Fibroblast of skin of right biceps (primary cell): ENCODE measurements at places on chromosomes 5 and 9.
A peak's percentile ranks its signal among the peaks of the same experiment; 100 is the strongest.

GRCh38 chr9:28293369-28294090, 720.2 kb upstream of the C9orf72 start:
- DNase-seq, result no peak

DNA sequence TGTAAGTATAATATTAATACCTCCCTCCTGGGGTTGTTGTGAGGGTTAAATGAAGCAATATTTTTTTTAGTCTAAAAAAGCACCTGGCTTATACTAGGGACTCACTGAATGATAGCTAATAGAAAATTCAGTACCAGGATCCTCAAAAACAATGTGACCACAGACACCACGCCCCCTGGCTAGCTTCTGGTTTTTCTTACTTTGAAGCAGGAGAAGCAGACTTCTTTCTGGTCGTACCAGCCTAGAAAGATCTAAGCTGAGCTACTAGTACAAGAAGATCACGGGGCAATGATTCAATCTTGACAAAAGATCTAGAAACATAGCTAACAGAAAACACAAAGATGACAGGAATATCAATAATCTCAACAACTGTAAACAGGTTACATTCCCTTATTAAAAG, 218.5 kb upstream of the SLC30A5 start:
- DNase-seq, result no peak

GRCh38 chr5:103475629-103476240, 86.9 kb downstream of the NUDT12 start:
- DNase-seq, result peak; percentile 55

- DNase-seq, result no peak
Measured at GRCh38 chr9:86941197-86941596, 6.1 kb downstream of the GAS1 start.

GRCh38 chr5:7852542-7852941, 1.6 kb upstream of the CFAP90 start:
- peak; percentile 14 for DNase-seq

GRCh38 chr5:68306361-68307014, 90.9 kb downstream of the PIK3R1 start:
- DNase-seq, result no peak

GRCh38 chr5:125870256-125870655, 553.0 kb upstream of the GRAMD2B start:
- peak; percentile 76 for DNase-seq

DNA sequence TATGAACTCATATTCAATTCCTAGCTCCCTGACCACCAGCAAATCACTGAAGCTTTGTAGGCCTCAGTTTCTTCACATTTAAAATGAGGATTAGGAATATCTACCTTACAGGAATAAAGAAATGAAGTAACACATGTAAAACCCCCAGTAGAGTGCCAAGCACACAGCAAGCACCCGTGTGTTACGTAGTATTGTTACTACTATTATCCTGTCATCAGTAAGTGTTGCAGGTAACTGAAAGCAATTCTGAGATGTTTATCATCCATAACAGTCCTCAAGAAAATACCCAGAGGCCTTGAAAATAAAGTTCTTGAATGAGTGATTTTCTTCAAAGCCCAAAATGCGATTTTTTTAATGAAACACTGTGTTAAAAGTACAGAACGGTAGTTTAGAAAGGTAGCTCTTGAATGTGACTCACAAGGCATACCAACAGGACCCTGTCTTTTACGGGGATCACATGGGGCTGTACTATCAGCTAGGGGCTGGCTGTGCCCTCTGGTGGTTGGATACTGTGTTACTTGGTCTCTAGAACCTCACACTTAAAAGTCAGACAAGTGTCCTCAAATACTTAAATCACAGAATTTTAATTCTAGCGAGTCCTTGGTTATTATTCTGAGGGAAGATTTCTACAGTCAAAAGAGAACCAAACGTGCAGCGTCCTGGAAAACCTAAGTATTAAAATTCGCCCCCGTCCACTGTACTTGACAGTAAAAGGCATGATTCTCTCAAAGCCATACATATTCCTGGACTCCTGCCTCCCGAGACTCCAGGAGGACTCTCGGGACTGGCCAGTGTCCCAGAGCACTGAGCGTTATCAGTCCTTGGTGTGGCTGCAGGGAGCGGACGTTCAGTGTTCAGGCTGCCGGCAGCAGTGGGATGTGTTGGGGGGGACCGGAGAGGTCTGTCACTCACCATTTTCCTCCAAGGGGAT, 725 bp downstream of the NDUFB6 start:
- DNase-seq, result peak; percentile 73

DNA sequence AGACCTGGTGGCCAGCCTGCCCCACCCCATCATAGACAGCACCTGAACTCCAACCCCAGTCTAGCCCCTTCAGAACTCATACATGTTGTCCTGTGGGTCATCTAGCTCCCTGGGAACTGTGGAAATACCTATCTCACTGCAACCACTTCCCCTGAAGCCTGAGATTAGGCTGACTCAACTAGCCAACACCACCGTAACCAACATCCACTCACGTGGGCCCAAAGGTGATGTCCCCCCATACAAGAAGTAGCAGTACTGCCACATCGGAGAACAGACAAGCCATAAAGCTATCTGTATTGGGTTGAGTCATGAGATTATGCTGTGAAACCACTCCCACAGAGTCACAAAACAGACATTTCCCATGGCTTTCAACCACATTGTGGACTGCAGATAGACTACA, 46.6 kb downstream of the OSMR start:
- DNase-seq, result no peak

DNA sequence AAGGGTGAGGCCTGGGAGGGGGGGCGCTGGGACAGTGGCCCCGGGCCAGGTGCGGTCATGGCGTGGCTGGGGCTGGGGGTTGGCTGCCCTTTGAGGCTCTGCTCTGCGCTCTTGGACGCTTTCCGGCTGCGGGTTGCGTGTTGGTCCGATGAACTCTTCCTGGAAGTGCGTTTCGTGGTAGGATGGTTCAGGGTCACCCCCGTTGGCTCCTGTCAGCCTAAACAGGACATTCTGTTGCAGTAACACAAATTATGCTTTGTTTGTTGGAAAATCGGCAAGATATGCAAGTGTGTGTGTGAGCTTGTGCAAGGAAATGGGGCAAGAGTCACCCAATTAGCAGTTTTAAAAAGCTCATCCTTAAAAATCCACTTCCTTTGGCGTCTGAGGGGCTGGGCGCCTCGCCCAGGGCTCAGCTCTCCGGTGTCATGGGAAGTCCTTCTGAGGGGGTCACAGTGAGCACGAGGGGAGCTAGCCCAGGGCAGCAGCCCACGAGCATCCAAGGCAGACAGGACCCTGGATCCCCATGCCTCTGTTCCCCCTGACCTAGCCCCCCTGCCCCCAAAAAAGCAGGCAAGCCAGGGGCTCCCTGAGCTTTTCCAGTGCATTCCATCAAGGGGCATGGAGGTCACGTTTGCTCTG, 22.2 kb upstream of the RNU6ATAC start:
- no peak for DNase-seq

- DNase-seq, result peak; percentile 25
Measured at GRCh38 chr5:155532621-155533311, 519.2 kb downstream of the KIF4B start.

- DNase-seq, result peak; percentile 27
Measured at GRCh38 chr9:31119890-31120454, 1264.5 kb upstream of the ACO1 start.
